ENCODE measurements at places on chromosomes 2 and 18.

GRCh38 chr2:24076849-24077534 is 866 bp upstream of the SF3B6 start:
- DNase-seq = no peak

GRCh38 chr2:84234103-84234502 is 225.0 kb downstream of the SUCLG1 start:
- no peak for DNase-seq

- peak; percentile 72 for DNase-seq
Observed at GRCh38 chr2:36597532-36598377, at the start of gene FEZ2. Gene FEZ2, minus strand, starts transcription at chr2:36598168. Its CDS starts 26 bp downstream, at chr2:36598142.

DNA sequence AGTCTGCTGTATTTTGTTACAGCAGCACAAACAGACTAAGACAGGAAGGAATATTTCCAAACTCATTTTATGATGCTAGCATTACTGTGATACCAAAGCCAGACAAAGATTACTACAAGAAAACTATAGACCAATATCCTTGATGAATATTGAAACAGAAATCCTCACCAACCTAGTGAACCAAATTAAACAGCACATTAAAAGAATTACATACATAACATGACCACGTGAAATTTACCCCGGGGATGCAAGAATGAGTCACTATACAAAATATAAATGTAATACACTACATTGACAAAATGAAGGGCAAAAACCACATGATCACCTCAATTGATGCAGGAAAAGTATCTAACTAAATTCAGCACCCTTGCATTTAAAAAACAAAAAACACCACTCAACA is 112.6 kb downstream of the CHN1 start:
- DNase-seq = no peak

GRCh38 chr18:62164855-62165487 is 21.9 kb downstream of the PIGN start:
- DNase-seq = no peak

DNA sequence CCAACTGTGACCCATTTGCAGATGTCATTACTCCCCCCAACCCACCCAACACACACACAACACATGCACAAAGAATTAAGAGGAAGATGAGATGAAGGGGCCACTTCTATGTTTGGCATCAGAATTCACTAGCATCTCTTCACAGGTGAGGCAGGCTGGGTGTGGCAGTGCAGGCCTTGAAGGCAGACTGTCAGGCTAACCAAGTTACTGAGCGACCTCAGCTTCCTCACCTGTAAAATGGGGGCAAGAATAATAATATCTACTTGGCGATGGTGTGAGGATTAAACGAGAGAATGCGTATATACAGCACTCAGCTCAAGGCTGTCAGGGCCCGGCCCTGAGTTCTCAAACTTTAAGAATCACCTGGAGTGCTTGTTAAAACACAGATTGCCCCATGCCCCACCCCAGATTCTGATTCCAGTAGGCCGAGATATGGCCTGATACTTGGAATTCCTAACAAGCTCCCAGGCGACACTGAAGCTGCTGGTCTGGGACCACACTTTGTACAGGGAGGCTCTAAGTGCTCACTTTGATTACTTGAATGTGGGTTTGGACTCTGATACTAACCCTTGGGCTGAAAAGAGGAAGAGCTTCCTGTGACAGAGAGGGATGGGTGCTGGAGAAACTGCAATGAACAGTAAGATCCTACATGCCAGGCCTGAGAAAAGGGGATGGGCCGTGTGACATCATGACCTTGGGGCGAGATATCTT is 1.1 kb downstream of the ACTG2 start:
- DNase-seq = no peak

GRCh38 chr2:108316461-108317258 is 28.0 kb downstream of the SULT1C2 start:
- DNase-seq = no peak

- no peak for DNase-seq
Observed at GRCh38 chr2:136112317-136113208, 5.4 kb downstream of the CXCR4 start.

GRCh38 chr2:190205657-190206056 is 114.0 kb downstream of the HIBCH start:
- peak; percentile 44 for DNase-seq

- DNase-seq = no peak
Observed at GRCh38 chr18:45820106-45820745, 5.2 kb upstream of the SIGLEC15 start.

DNA sequence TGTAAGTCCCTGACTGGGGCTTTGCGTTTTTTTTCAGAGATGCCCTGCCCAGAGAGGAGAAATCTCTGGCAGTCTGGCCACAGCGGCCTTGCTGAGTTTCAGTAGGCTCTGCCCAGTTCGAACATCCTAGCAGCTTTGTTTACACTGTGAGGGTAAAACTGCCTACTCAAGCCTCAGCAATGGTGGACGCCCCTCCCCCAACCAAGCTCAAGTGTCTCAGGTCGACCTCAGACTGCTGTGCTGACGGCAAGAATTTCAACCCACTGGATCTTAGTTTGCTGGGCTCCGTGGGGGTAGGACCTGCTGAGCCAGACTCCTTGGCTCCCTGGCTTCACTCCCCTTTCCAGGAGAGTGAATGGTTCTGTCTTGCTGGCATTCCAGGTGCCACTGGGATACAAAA is 31.7 kb downstream of the L3MBTL4 start:
- no peak for DNase-seq

- peak; percentile 22 for DNase-seq
Observed at GRCh38 chr2:231482806-231483391, 18.6 kb upstream of the NCL start.

- no peak for DNase-seq
Observed at GRCh38 chr2:138724729-138725459, 55.3 kb downstream of the NXPH2 start.

All from IMR-90 (cell line).